ENCODE measurements at places on chromosomes 7 and 10. TPM values are rescaled to one million over a fixed set of nuclear protein-coding genes. Genes with fewer than 3 reads are reported as not detected.

The MDFIC gene
- 9.7 TPM for total RNA-seq

The MYOZ1 gene
- not detected for total RNA-seq

The SNCG gene
- 25.5 TPM for total RNA-seq

The CPA2 gene
- not detected for total RNA-seq

DNA sequence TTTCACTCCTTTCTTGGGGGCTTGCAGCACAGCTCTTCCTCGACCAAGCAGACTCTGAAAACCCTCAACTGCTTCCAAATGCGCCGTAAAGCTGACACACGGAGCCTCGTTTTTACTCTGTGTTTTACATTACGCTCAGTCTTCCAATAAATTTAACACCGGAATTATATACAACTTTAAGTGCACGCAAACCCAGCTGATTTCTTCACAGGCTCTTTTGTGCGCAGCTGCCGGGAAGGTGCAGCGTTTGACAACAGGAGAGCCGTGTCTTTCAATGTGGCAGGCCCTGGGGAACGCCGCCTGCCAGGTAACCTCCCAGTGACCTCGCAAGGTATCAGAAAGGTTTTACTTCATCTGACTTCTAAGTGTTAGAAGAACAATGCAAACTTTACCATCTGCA lies 35.0 kb downstream of the GFRA1 start:
- DNase-seq = no peak

DNA sequence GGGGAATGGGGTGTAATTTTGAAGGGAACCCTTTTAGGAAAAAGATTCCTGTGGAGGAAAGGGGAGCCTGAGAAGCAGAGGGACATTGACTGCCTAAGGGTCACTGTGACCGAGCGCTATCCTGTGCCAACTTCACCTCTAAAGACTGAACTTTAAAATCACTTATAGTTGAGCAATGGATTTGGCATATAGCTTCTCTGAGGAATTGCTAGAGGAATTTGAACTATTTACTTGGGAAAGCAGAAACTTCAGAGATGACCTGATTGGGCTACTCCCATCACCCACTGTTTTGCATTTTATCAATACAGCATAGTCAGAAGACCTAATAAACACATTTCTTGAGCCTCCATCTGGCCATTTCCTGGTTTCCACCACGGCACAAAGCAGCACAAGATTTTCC lies 23.7 kb upstream of the WNT16 start:
- no peak for DNase-seq

DNA sequence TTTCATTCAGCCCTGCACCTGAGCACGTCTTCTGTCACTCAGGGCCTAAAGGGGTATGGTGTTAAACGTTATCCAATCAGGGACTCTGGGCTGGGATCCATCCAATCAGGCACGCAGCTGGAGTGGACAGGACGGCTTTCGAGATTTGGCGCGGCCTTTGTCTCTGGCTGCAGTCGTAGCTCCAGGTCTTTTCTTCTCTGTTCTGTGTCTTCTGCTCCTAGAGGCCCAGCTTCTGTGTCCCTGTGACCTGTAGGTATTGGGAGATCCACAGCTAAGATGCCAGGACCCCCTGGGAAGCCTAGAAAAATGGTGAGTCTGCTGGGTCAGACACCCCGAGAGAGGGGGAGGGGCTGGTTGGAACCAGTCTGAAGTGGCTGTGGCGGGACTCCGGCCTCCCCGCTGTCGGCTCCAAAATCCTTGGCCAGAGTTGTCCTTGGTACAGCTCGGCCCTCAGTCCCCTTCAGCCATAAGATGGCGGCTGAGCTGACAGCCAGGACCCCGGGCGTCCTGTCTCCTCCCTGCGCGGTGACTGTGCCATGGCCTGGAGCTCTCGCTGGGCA lies 11.7 kb upstream of the ZNF680 start:
- DNase-seq = peak; percentile 27

DNA sequence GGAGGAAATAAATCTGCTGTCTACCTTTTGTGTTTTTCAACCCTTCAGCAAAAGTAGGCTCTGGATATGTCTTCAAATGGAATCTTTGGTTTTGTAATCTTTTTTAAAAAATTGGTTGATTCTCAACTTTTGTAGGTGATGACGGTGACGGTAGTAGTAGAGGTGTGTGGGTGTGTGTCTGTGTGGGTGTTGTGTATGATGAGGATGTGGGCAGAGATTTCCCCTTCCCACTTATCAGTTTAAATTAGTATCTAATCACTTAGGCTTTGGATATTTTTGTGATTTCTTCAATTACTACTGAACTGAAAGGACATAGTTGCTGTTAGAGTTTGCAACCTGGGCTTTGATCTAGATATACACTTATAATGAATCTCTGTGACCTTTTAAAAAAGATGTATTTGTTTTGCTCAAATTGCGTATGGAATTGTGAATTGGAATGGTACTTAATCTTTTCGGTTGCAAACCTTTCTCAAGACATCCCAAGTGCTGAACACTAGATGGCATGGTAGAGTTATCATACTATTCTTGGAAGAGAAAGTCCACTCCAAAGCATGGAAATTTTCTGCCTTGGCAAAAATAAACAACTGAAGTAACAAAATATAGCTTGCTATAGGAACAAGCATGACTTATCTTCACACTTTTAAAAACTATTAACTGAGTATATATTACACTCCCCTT lies 51.9 kb upstream of the A1CF start:
- DNase-seq = peak; percentile 56

- DNase-seq = no peak
These were observed 55.9 kb upstream of the MYL10 start for GRCh38 chr7:101684983-101685330.

GRCh38 chr7:100100420-100101015 lies 679 bp downstream of the MCM7 start:
- peak; percentile 81 for DNase-seq

DNA sequence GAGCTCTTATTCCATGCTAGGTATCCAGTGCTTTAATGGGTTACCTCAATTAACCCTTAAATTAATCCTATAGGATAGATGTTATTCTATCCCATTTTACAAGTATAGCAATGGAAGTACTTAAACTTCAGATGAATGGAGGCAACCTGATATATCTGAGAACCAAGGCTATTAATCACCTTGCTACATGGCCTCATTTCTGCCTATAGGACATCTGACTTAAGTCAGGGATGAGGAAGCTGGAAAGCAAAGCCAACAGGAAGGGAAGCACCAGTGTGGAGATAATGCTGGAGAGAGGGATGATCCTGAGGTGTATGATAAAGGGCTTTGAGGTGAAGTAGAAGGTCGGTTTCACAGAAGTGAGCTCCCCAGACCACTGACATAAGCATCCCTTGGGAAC lies 132.3 kb downstream of the CHN2 start:
- DNase-seq = no peak

DNA sequence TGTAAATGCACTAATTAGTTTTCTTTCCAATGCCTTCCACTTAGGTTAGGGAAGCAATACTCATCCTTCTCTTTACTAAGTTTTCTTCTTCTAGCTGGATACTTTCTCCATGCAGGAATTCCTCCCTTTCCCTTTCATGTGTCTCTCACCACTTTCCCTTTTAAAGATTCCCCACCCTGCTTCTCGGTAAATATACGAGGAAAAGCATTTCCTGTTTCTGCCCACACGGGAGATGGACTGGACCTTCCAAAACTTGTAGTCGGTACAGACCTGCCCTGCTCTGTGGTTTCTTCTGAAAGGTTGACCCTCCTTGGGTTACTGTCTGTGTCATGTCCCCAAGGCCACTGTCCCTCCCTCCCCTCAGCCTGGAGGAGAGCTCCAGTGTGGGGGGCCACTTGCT lies 58.9 kb upstream of the LYZL2 start:
- DNase-seq = no peak

- DNase-seq = peak; percentile 94
These were observed 2.7 kb upstream of the TMEM254 start for GRCh38 chr10:80075781-80076180.
